ENCODE measurements at places on chromosomes 12 and 14. TPM values are rescaled to one million over a fixed set of nuclear protein-coding genes. Genes with fewer than 3 reads are reported as not detected.

PIK3C2G gene
- total RNA-seq = 1.6 TPM

HOTAIR gene
- total RNA-seq = not detected

LPAR5 gene
- 16.6 TPM for total RNA-seq

SIX4 gene
- 14.9 TPM for total RNA-seq

GPR132 gene
- 0.14 TPM for total RNA-seq
